ENCODE measurements at places on chromosomes 16 and 17.

- no peak for DNase-seq
Observed at GRCh38 chr16:662095-662494, 5.8 kb upstream of the RHOT2 start.

GRCh38 chr17:28342313-28342712 lies 6.8 kb downstream of the TNFAIP1 start:
- no peak for DNase-seq

- no peak for DNase-seq
Observed at GRCh38 chr16:4378161-4378666, 6.6 kb downstream of the VASN start.

DNA sequence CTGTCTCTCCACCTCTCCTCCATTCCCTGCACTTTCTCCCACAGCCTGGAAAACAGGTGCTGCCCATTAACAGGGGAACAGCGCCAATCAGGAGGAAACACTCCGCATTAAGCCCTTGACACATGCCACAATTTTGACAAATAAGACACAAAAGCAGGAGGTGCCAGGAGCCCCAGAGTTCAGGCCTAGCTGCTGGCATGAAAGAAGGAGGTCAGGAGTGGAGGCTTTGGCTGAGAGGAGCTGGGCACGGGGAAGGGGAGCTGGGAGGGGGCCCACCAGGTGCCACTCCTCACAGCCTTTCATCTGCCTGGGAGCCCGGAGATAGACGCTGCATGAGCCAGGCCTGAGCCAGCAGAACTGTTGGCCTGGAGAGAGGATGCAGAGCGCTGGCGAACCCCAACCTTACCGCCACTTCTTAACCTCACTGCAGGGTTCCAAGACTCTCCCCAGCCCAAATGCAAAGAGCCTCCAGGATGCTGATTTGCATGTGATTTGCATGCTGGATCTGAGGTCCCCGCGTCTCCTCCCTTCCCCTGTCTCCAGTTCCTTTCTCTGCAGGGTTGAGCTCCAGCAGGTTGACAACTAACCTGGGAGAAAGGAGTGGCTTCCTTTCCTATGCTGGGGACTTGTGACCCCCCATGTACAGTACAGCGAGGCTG lies 139.8 kb upstream of the SDK2 start:
- no peak for DNase-seq

GRCh38 chr16:69123910-69124309 lies 8.5 kb downstream of the CHTF8 start:
- peak; percentile 35 for DNase-seq

DNA sequence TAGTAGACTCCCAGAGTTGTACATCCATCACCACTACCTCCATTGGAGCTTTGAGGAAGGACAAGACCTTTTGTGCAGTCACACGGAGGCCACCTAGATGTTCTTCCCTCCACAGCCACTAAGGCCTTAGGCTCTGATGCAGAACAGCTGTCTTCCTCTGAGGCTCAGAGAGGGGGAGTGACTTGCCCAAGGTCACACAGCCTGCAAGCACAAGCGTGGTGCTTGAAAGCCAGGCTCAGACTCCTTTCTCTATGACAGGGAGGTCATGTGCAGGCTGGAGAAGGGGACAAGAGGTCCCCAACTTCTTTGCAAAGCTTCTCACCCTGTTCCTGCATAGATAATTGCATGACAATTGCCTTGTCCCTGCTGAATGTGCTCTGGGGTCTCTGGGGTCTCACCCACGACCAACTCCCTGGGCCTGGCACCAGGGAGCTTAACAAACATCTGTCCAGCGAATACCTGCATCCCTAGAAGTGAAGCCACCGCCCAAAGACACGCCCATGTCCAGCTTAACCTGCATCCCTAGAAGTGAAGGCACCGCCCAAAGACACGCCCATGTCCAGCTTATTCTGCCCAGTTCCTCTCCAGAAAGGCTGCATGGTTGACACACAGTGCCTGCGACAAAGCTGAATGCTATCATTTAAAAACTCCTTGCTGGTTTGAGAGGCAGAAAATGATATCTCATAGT lies 12.7 kb downstream of the SCGB1C2 start:
- no peak for DNase-seq

- DNase-seq: no peak
Observed at GRCh38 chr17:50163843-50164696, 1.7 kb upstream of the SGCA start.

- no peak for DNase-seq
Observed at GRCh38 chr17:35841505-35841904, 27.2 kb downstream of the HEATR9 start.

DNA sequence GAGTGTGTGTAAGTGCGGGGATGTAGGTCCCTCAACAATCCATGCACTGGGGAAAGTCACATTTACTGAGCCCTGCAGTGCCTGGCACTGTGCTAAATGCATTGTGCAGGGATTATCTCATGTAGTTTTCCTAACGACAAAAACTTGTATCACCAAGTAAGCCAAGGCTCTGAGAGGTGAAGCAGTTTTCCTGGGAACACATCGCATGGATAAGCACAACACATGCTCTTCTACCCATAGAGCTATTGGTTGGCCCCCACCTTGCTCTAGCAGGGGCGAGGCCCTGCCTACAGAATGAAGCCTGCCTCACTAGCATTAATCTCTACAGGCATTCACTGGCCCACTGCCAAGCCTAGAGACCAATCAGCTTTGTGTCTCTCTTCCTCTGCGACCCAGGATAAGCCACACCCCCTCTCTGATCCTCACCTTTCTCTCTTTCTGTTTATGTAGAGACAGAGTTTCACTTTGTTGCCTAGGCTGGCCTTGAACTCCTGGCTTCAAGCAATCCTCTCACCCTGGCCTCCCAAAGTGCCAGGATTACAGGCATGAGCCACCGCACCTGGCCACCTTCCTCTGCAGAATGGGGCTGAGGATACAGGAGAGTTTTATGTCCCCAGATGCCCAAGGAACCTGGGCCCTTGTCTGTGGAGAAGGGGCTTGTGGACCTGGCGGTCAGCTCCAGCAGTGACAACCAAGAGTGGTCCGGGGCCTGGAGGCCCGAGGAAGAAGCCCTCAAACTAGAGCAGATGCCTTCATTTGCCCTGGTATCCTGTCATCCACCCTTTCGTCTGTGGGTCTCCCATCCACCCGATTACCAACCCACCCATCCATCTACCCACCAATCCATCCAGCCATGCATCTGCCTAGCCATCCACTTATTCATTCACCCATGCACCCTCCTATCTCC lies 12.8 kb downstream of the CDH16 start:
- no peak for DNase-seq

- no peak for DNase-seq
Observed at GRCh38 chr17:79632432-79632735, 21.5 kb upstream of the RBFOX3 start.

GRCh38 chr16:88619859-88620815 lies 18.2 kb upstream of the IL17C start:
- peak; percentile 98 for DNase-seq

- no peak for DNase-seq
Observed at GRCh38 chr16:87453326-87453725, 39.5 kb downstream of the ZCCHC14 start.

DNA sequence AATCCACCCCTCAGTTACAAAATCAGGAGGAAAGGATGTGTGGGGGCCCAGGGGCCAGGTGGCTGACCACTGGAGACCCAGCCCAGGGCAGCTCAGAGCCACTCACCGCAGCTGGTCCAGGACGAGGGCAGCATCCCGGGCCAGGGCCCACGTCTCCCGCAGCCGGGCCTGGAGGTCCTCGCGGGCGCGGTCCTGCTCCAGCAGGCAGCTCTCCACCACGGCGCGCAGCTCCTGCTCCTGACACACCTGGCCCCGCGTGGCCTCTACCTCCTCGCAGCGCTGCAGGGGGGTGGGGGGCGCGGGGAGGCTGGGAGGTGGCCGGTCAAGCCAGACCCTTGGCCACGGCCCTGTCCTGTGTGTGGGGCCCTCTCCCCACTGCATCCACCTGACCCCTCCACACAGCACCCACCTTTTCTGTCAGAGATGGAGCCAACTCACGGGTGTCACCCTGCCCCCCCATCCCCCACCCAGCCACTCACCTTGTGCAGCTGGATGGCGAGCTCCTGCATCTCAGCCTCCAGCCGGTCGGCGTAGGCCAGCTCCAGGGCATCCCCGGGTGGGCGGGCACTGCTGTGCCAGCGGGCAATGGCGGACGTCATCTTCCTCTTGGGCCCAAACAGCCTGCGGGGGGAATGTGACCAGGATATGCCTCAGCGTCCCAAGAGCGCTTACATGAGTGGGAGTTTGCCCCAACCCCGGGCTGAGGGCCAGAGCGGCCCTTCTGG lies 5.1 kb downstream of the NUDT16L1 start:
- DNase-seq: no peak

- DNase-seq: no peak
Observed at GRCh38 chr16:14364386-14365199, 265.5 kb downstream of the PARN start.

GRCh38 chr17:10266296-10266876 lies 68.0 kb upstream of the GAS7 start:
- DNase-seq: no peak

- no peak for DNase-seq
Observed at GRCh38 chr16:649631-650030, 466 bp downstream of the WDR90 start.

DNA sequence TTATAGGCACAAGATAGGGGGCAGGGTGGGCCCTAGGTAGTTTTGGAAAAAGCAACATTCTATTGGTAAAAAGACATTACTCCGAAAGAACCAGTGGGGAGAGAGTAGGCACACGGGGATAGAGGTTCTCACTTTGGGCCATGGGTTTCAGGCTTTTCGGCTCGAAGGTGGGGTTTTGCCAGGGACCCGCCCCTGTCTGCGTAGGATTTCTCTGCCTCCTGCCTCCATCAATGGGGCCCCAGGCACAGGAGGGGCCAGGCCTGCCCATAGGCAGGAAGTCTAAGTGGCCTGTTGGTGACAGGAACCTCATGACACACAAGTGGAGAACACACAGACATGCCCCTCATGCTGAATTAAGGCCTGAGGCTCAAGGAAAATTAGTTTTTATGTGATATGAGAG lies 57.5 kb downstream of the RNF213 start:
- DNase-seq: no peak

DNA sequence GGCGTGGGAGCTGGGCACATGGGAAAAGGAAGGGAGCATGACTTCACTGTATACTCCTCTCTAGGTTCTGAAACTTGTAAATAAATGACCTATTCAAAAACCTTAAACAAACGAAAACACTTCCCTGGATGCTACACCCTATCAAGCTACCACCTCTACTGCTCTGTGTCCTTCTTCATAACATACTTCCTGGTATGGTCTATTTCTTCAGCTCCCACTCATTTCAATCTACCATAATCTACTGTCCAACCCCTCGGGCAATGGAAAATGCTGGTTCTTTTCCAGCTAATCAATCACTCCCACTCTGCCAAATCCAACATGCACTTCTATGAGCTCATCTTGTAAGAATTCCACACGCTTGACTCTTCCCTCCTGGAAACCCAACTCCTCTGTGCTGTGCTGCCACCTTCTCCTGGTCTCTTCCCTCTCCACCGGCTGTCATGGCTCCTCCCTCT lies 42.4 kb downstream of the AMFR start:
- DNase-seq: no peak

GRCh38 chr16:16148755-16149154 lies 74.5 kb downstream of the ABCC6 start:
- DNase-seq: no peak

DNA sequence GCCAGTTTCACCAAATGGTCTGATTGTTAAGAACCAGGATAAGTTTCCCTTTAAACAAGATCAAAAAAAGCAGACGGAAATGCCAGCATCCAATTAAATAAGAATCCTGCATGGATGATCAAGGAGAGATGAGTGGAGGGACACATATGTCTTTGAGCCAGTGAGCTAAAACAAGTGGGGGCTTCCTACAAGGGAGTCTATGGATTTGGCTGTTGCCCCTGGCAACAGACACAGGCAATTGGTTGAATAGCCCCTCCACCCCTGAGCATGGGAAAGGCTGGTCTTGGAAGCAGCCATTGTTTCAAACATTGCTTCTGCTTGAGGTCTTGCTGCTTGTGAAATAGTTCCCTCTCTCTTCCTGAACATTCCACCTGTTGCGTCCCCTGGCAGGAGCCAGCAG lies 374.7 kb upstream of the ERCC4 start:
- no peak for DNase-seq

GRCh38 chr17:59790910-59791309 lies 83.5 kb downstream of the VMP1 start:
- DNase-seq: no peak

- DNase-seq: no peak
Observed at GRCh38 chr17:55693254-55694216, 29.1 kb downstream of the TMEM100 start.

- DNase-seq: no peak
Observed at GRCh38 chr16:56613706-56614105, 5.3 kb downstream of the MT2A start.

DNA sequence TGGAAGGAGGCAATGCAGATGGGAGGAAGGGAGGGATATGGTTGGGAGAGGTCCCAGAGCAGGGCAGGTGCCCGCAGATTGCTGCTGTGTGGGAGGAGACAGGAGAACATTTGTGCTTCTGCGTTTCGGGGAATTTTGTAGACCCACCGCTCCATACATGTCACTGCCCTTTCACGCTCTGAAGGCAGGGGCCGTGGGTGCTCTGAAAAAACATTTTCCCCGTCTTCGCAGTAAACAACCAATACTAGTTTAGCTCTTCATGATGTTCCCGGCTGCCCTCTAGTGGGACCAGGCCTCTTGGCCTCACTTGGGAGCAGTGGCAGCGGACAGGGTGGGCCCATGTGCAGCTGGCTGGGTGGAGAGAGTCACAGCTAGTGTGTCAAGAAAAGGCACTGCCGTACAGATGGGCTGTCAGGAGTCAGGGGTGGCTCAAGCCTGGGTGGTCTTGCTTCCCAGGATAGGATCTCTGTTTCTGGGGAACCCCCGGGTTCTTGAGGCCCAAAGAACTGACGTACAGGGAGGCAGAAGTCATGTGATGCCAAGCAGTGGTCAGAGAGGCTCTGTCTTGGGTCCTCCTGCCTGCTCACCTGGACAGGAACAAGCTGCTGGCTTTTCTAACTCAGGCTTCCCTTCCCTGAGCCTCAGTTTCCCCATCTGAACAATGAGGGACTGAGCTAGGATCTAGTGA lies 46.5 kb upstream of the CPNE2 start:
- DNase-seq: peak; percentile 33

DNA sequence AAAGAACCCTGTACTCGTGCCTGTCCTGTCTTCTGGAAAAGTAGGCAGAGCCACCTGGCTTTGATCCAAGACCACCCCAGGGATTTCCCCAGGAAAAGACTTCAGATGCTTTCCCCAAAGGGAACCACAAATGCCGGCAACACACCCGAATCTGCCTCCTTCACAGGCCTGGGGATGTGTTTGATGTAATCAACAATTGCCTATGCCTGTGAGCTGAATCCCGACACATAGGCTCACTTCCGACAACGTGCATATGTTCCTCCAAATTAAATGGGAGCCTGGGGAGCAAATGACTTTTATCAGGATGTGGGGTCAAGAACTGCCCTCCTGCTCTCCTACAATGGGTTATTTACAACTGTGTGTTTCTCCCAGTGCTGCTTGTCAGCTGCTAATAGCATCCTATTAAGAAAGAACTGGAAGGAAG lies 535.2 kb upstream of the CDH11 start:
- no peak for DNase-seq
